NCI-H187 treated with DMSO at 0.1 percent for 48 hours (cell line): ENCODE measurements at places on chromosomes 3 and 15.

- no peak for DNase-seq
These were observed 112.3 kb downstream of the GALK2 start for GRCh38 chr15:49282366-49282765.

DNA sequence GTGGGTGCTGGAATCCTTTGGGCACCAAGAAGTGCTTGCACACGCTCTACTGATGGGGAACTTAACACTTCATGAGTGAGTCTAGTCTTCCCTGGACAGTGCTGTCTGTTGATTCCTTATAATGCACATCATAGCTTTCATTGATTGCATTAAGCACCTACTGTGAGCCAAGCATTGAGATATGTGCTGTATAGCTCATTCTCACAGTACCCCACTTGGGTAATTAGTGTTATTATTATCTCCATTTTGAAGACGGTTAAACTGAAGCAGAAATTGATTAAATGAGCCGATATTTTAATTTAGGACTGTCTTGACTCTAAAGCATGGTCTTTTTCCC, 504 bp upstream of the PDHB start:
- DNase-seq = no peak

- DNase-seq = no peak
These were observed 46.4 kb upstream of the SYNM start for GRCh38 chr15:99058421-99058870.

DNA sequence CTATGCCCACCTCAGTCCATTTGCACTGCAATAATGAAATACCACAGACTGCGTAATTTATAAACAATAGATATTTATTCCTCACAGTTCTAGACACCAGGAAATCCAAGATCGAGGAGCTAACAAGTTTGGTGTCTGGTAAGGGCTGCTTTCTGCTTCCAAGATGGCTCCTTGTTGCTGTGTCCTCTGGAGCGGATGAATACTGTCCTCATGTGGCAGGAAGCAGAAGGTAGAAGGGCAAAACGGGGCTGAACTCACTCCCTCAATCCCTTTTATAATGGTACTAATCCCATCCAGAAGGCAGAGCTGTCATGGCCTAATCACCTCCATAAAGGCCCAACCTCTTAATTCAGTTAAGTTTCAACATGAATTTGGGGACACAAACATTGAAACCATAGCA, 75.3 kb downstream of the P2RY1 start:
- no peak for DNase-seq

GRCh38 chr15:34725556-34725955, 29.2 kb downstream of the GJD2 start:
- no peak for DNase-seq

DNA sequence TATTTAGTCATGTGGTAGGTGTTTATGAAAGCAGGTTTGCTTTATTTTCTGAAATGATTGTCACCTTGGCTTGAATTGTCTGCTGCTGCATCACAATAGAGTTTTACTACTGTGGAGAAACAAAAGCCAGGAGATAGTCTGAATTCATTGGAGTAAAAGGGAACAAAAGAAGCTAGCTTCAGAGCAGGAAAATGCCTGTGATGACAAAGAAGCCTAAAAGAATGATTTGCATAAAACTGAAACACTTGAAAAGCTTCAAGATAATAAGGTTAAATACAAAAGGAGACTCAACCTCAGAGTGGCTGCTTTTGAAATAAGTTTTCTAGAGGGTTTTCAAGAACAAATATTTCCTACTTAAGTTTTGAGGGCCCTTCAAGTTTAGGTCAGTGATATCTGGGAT, 138.3 kb downstream of the PTPRG start:
- DNase-seq = no peak

DNA sequence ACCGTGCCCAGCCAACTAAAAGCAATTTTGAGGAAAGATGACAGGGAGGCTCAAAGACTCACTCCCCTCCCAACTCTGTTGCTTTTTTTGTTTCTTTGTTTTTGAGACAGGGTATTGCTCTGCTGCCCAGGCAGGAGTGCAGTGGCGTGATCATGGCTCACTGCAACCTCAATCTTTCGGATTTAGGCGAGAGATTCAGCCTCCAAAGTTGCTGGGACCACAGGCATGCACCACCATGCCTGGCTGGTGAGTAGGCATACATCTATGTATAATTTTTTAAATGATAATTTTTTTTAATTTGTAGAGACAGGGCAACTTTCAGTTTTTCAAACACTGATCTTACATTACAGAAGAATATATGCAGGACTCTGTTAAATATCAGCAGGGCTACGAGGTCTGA, 15.8 kb upstream of the THUMPD3 start:
- DNase-seq = no peak

GRCh38 chr3:187685948-187686347, 15.8 kb upstream of the SST start:
- DNase-seq = no peak

GRCh38 chr3:64616953-64617352, 70.8 kb downstream of the ADAMTS9 start:
- DNase-seq = no peak

DNA sequence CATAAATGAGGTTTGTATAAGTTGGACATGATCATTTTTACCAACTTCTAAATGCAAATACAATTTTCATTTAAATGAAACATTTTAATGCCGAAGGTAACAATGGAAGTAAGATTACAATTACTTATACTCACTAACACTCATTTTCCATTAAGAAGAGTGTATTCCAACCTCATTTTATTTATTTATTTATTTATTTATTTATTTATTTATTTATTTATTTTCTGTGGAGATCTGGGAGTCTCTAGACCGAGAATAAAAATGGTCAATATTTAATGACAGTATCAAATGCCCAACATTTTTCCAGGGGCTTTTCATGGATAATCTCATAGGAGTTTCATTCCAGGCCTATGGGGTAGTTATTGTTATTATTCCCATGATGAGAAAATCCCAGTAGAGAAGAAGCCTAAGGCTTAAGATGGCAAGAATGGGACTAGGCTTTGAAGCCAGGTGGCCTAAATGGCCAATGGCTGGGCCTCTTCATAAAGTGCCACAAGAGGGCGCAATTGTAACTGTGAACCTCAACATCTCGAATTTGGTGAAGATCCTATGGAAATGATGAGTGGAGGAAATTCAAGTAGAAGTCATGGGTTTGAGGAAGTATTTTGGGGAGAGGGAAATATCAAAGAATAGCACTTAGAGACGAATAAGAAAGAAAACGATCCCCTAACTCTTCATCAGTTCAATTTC, 21.3 kb downstream of the VGLL3 start:
- DNase-seq = no peak

DNA sequence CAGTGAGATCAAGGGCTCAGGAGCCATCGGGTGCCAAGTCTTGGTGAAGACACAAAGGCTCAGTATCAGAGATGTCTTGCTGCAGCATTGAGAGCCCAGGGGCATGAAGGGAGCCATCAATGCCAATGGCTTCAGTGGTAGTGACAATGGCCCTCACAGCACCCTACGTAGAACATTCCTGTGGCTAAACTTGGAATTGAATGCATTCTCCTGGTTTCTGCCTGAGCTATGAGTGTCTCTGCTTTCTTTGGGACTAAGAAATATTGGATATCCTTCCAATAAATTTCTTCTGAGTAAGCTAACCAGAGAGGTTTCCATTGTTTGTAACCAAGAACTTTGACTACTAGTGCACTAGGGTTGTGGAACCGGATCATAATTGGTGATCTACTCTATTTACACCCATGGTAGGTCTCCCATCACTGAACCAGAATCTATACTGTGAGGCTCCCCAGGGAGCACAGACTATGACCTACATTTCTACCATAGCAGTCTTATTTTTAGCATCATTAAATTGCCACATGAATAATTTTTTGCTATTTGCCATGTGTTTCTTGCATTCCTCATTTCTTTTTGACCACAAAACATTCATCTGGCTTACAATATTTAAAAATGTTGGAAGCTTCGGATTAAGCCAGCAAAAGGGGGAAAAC, 31.6 kb upstream of the PDZRN3 start:
- DNase-seq = no peak

DNA sequence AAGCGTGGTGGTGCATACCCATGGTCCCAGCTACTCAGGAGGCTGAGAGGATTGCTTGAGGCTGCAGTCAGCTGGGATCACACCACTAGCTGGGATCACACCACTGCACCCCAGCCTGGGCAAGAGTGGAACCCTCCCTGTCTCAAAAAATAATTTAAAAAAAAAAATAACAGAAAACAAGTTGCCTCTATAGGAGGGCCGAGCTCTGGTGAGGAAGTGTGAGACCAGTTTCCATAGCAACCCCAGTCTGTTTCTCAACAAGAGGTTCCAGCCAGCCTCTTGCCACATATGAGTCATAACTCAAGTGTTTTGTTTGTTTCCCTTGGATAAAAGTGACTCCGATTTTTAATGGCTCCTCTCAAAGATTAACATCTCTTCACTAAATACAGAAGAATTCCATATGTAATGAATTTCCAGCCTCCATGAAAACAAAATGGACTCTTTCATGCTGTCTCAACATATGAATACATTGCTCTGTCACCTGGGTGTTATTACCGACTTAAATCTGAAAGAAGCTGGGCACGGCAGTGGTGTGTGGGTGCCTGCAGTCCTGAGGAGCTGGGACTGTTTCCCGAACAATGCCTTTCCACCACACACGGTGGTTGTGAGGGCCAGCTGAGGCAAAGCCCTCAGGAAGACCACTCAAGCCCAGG, 19.7 kb downstream of the TMEM43 start:
- peak; percentile 26 for DNase-seq

DNA sequence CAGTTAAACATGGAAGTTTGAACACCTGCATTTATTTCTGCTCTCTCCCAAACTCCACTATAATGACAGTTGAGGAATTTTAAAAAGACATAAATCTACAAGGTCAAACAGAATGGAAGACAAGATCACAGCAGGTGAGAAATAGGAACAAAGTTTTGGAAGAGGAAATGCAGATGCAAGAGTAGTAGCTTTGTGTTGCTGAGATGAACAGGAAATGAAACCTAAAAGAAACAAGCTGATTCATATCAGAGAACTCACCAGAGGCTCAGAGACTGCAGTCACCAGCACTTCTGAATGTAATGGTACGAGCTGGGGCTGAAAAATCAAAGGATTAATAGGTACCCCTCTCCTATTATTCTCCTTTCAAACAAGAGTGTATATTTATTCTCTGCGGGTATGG, 459.9 kb downstream of the RAP2B start:
- no peak for DNase-seq

DNA sequence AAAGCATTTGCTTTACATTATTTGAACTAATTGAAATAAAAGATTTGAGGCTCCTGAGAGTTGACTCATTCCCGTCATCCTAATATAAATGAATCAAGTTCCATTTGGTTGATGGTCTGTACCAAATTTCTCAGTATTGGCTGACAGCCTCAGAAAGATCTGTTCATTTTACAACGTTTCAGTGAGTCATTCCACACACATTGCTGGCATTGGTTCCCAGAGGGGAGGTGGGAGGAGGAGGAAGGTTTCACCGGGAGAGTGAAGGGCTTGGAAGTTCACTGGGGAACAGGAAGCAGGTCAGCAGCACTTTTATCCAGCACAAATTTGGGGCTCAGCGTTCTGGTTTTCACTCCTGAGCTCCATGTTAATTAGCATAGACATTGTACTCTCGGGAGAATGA, 176.7 kb upstream of the CADPS start:
- DNase-seq = no peak

DNA sequence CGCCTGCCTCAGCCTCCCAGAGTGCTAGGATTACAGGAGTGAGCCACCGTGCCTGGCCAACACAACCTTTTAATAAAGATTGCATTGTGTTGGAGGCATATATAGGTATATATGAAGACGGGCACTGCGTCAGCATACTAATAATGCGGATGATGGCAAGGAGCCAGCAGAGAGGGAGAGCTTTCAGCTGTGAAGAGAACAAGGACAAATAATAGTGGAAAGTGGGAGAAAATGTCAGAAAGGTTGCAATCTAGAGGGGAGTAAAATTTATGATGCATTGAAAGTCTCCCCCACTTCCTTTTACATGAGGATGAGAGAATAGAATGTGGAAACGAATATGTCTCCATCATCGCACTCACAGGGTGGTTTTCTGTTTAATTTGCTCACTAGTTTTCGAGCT, 170.5 kb upstream of the TBL1XR1 start:
- DNase-seq = no peak

GRCh38 chr3:117433427-117433826, 723.8 kb downstream of the TUSC7 start:
- DNase-seq = no peak

GRCh38 chr3:162491952-162492351, 995.3 kb downstream of the OTOL1 start:
- DNase-seq = no peak

GRCh38 chr3:127710155-127710941, 37.6 kb downstream of the ABTB1 start:
- no peak for DNase-seq

GRCh38 chr3:112773864-112774263, 72.8 kb downstream of the CD200R1L start:
- DNase-seq = no peak

DNA sequence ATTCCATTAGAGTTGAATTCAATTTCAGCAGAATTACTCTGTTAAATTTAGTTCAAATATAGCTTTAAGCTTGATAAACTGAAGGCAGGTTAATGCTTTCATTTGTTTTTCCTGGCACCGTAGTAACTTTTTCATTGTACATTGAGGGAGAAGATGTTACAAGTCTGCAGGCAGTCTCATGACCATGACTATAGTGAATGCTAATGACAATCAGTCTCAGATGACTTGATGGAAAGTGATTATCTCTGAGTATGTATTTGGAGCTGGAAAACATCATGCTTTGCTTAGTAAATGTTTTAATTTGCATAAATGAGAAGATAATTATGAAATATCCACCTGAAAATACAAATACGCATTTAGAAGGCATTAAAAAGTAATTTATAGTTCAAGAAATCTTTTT, 16.0 kb upstream of the RNF7 start:
- no peak for DNase-seq

DNA sequence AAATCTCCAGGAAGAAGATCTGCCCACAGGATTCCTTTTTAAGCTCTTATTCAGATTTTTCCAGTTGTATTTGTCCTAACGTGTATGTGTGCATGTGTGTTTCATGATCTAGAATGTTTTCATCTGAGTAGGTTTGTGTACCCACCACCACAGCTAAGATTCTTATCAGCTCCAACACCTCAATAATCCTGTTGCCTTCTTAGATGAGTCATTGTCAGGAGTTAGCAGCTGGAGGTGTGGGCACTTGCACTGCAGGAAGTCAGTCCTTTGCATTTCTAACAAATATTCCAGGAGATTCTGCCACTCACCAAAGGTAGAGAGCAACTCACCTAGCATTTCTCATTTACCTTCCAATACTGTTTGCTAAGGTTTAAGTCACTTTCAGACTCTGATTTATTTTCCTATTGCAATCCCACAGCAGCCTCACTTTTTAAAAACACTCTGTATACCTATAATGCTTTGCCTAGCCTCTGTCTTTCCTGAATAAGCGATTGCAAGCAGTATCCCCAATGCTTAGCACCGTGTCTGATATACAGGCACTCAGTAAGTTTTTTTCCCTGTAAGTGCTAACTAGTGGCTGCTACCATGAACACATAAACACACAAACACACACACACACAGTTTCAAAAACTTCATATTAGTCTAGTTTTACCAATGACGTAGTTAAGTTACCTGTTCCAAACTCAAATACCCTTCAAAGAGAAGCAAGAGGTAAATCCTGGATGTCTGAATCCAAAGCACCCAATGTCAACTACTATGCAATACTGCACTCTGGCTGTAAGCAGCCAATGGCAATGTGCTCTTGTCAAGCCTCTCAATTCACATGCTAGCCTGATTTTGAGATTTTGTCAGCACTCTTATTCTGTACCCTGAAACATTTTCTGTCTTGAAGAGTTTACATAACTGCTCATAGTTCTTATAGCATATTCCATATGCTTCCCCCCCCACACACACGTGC, 713.5 kb upstream of the LMCD1 start:
- no peak for DNase-seq
